ENCODE measurements at places on chromosomes 5 and 9.

GRCh38 chr5:159792180-159792579 lies 124.1 kb upstream of the ADRA1B start:
- no peak for DNase-seq

GRCh38 chr9:91098203-91098850 lies 263.4 kb downstream of the AUH start:
- DNase-seq: no peak

DNA sequence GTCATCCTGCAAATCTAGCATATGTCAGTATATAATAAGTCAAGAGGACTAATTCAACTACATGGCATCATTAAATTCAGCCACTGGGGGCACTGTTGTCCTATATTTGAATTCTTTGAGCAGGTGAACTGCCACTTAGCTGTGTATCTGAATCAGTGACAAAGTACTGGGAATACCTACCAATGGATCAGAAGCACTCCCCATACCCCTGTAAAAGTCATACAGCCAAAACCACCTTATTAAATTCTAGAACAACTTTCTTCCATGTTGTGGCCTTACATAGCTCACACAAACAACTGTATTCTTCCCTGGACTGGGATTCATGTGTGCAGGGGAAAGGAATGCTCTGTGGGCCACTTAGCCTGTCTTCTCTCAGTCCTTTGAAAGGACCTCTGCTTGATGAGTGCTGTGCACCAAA lies 57.4 kb upstream of the PLPP6 start:
- peak; percentile 58 for DNase-seq

DNA sequence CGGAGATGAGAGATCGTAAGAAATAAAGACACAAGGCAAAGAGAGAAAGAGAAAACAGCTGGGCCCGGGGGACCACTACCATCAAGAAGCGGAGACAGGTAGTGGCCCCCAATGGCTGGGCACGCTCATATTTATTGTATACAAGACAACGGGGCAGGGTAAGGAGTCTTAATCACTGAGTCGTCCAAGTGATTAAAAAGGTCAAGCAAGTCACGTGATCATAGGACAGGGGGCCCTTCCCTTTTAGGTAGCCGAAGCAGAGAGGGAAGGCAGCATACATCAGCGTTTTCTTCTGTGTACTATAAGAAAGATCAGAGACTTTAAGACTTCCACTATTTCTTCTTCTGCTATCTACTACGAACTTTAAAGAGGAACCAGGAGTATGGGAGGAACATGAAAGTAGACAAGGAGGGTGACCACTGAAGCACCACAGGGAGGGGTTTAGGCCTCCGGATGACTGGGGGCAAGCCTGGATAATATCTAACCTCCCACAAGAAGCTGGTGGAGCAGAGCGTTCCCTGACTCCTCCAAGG lies 24.6 kb upstream of the QSOX2 start:
- no peak for DNase-seq

- no peak for DNase-seq
Observed at GRCh38 chr5:139232147-139232724, 34.1 kb upstream of the SIL1 start.

DNA sequence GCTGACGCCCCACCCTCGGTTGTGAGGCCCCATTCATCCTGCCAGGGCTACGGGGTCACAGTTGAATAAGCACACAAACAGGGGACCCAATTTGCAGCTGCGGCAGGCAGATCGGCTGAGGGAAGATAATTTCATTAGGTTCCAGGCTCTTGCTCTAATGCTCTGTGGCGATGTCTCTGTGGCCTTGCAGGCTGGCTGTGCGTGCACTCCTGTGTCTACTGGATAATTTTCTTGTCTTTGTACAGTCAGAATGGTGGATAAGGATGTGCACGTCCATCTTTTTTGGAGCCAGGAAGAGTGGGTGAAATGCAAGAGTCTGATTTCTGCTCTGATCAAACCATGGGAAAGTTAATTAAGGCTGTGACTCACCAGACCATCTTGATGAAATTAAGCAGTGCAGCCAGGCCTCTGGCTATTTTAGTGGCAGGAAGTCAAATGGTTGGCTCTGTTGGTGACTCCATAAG lies 39.2 kb downstream of the NSG2 start:
- no peak for DNase-seq

GRCh38 chr5:172463031-172463430 lies 8.7 kb upstream of the SH3PXD2B start:
- DNase-seq: no peak

- no peak for DNase-seq
Observed at GRCh38 chr5:171580502-171581265, 161.2 kb downstream of the FGF18 start.

DNA sequence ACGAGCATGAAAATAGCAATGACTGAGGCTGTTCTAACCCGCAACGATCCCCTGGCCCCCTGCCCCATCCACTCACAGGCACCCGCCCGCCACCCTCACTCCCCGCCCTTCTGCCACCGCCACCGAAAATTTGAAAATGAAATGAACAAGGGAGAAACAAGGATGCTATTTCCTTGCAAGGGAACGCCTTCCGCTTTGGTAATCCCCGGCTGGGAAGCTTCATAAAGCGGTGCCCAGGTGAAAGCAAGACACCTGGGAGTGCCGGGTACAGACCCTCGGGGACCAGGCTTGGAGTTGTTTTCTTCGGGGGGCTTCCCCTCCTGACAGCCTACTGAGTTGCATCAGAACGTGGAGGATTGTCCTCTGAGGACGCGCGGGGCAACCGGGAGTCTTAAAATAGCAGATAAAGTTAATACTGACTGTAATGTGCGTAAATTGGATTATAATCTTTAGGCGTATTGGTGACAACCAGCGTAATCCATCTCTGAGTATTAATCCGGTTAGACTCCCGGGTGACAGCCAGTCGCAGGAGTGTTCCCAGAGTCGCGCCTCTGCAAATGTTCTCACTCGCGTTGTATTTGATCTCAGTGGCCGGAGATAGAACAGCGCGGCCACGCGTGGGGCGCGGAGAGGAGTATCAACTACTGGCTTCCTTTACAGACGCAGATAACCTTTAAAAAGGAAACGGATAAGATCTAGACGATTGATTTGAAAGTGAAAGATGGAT lies 885 bp upstream of the MLLT3 start:
- peak; percentile 12 for DNase-seq

- no peak for DNase-seq
Observed at GRCh38 chr9:111945216-111945615, 48.6 kb downstream of the UGCG start.

DNA sequence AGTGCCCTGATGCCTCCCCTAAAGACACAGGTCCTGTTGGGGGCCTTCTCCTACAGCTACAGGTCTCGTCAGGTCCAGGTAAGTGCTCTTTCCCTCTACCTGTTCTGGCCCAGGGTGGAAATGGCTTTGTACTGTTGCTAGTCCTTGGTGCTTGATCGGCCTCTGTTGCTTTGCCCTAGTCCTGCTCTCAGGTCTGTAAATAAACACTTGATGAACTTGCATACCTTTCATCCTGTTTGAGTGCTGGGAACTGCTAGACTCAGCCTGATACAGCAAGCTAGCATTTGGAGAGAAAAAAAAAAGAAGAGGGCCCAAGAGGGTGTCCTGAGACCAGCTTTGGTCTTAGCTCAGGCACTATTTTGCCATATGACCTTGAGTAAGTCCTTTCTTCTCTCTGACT lies 21.8 kb upstream of the ZNF618 start:
- DNase-seq: no peak

GRCh38 chr9:109888695-109889094 lies 108.7 kb downstream of the PALM2AKAP2 start:
- DNase-seq: no peak

DNA sequence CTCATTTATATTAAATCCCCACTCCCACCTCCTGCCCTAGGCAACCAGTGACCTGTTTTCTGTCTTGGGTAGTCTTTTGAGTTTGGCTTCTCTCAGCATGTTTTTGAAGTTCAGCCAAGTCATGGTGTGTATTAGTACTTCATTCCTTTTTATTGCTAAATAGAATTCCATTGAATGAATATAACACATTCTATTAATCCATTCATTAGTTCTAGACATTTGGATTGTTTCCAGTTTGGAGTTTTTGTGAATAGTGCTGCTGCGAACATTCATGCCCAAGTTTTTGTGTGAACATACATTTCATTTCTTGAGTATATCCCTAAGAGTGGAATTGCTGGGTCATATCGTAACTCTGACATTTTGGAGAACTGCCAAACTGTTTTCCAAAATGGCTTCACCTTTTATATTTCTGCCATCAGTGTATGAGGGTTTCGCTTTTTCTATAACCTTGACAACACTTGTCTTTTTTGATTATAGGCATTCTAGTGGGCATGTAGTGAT lies 2.7 kb downstream of the ZNF346 start:
- DNase-seq: no peak

GRCh38 chr9:129191234-129191633 lies 13.2 kb upstream of the IER5L start:
- DNase-seq: no peak

- DNase-seq: no peak
Observed at GRCh38 chr5:174446988-174447387, 277.4 kb upstream of the MSX2 start.

DNA sequence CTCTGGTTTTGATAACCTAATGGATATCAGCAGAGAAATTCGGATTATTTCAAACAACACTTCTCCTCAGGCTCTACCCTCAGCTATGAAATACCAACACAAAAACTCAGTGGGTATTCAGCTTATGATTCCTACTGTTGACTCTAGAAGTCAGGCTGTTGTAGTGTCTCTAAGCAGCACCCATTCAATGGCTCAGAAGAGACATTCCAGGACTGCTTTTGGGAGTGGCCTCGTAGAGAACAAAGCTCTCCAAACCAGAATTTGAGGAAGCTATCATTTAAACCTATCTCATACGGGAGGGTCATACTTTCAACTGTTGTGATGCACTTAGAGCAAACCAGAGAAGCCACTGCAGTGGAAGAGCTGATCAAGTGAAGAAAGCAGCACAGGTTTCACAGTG lies 34.1 kb downstream of the ETF1 start:
- no peak for DNase-seq

DNA sequence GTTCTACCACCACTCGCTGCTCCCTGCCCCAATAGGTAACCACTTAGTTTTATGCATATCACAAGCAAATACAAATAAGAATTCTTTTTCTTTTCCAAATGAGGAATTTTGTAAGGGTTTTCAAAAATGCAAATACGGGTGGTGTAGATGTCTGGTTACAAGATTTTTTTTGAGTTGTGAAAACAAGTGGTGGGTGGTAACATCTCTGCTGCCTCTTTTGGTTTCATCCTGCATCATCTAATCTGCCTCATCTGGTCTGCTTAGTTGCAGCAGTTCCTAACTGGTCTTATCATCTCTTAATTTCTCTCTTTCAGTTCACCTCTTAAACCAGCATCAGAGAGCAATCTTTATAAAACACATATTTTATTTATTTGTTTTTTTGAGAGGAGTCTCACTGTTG lies 5.3 kb downstream of the NFX1 start:
- no peak for DNase-seq

All from frontal cortex (tissue), 4 donors.